ENCODE measurements at places on chromosomes 1 and 21.

- no peak for DNase-seq
Measured at GRCh38 chr21:43273708-43274021, 104.9 kb downstream of the CRYAA start.

DNA sequence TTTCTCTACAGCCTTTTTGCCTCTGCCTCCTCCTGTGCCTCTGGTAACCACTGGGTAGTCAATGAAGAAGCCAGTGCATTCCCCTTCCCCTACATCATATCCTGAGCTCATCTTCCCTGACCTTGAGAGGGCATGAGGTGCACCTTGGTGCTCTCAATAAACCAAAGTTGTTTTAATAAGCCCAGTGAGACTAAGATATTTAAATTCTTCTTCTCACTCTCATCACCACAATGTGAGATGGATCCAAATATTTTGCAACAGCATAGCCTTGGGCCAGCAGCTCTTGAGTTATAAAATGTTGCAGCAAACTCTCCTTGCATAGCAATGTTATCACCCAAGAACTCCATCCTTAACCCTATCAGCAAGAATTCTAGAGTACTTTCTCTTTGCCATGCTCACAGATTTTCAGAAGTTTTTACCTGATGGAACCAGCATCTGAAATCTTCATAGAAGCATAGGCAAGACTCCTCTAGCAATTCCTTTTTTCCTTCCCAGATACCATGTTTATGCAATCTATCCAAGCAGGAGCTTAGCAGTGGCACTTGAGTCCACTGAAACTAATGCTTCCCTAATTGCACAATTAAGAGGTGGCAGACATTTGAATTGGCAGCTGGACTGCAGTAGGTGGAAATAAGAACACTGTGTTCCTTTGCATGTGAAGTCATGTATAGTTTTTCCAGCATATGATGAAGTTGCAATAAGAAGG lies 36.8 kb downstream of the CDC7 start:
- no peak for DNase-seq

GRCh38 chr21:42429856-42430255 lies 26.2 kb downstream of the UBASH3A start:
- DNase-seq = no peak

DNA sequence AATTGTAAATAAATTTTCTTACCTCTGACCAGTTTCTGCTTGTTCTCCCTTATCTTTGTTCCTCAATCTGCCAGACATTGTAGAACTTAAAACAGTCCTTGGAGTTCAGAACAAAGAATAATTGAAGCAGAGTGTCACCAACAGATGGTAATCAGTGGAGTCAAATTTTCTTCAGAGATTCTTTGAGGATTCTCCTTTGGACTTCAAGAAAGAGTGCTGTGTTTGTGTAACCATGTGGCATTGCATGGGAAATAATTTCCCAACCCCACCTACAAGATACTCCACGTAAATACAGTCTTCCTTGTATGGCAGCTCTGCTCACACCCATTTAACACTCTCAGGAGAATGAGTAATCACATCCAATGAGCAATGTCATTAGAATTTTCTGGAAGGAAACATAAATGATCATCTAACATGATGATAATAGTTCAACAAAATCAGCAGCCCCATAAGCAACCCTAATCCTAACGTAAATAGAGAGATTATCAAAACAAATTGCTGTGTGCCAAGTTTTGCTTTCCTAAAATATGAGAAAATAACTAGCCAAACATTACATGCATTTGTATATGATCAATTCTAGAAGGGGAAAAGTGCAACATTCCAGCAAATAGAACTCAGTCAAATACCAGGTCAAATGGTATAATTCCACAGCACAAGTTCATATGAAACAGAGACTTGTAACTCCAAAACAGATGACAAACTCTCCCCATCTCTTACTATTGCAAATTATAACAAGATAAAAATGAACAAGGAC lies 6.9 kb upstream of the DENND1B start:
- no peak for DNase-seq

GRCh38 chr1:208179961-208180409 lies 64.2 kb downstream of the PLXNA2 start:
- DNase-seq = no peak

DNA sequence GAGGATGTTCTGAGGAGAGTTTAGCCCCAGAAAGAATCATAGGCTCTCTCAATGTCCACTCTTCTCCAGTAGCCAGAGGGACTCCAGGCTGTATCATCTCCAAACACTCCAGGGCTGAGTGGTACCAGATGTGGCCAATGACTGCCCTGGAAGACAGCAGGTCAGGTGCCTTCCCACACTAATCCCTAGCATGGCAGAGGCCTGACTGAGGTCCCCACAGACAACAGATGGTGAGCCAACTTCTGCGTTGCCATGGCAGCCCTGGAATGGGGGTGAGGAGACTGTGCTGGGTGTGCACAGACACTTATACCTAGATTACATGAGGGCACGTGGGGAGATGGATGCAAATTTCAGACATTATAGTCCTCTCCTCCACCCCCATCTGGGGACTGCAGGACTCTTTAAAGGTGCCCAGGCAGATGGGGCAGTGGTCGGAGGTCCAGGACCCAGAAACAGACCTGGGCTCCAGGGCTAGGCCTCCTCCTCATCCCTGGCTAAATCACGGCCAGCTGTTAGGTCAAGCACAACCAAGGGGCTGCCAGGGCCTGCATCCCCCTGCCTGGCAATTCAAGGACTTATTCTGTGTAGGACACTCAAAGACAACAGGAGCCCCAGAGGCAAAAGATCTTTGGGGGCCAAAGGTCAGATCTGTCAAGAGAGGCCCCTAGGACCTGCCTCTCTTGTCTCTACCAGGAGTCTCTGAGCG lies 42.9 kb downstream of the CAMK2N1 start:
- no peak for DNase-seq

- DNase-seq = no peak
Measured at GRCh38 chr1:114314098-114314497, 160.4 kb upstream of the SYT6 start.

DNA sequence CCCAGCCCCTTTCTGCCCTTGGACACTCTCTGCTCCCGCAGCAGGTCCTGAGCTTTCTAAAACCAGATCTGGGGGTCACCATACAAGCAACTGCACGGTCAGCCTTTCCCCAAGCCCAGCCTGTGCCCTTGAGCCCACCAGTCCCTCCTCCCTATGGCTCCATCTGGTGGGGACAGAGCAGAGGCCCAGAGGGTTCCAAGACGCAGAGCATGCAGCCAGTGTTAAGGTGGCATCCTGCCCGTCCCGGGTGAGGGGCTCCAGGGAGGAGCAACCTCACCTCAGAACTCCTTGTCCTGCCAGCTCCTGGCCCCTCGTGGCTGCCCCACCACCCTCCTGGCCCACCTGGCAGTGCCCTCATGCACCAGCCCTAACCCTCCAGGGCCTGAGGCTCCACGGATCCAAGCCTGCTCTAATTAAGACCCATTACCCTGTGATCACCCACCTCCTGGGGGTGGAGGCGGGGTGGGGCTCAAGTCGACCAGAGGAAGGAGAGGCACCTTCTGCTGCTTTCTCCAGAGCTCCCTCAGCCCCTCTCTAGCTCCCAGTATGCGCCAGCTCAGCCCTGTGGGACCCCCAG lies 8.5 kb downstream of the CHD5 start:
- DNase-seq = no peak

DNA sequence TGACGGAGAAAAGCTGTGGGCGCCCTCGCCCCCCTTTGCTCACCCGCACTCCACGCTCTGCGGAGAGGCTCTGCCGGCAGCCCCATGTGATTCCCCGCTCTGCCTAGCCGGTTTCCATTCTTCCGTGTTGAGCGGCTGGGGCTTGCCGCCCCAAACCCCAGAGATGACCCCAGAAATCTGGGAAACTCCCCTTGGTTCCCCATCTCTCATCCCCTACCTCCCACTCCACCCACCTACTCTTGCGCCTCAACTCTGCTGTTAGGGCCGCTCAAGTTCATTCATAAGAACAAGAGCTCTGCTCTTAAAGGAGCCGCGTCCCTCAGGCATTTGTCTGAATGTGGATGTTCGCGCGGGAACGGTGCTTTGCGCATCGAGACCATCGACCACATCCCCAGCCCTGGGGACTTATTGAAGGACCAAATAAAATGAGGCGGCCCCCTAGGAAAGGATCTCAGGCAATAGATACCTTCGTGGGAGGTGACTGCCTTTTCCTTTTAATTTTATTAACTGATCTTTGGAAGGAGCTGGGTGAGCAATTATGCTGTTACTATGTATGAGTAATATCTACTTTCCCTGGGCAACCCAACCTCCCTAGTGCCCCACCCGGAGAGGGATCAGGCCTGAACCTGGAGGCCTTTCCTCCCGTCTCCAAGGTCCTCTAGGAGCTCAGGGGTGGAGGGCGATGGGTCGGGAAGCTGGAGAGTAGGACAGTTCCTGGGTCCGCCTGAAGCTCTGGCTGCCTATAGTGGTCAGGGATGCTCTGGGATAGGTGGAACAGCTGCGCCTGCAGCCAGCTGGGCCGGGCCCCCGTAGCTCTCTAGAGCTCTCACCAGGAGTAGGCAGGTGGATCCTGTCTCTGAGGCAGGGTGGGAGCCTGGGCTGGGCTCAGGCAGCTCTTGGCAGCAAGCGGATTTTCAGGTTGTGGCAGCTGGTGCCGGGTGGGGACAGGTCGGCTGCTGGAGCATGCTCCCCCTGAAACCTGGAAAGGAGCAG lies 898 bp downstream of the MFSD2A start:
- DNase-seq = peak; percentile 61

GRCh38 chr1:21383785-21384401 lies 56.0 kb upstream of the NBPF3 start:
- no peak for DNase-seq

GRCh38 chr1:33228935-33229487 lies 27.3 kb upstream of the ZNF362 start:
- no peak for DNase-seq

DNA sequence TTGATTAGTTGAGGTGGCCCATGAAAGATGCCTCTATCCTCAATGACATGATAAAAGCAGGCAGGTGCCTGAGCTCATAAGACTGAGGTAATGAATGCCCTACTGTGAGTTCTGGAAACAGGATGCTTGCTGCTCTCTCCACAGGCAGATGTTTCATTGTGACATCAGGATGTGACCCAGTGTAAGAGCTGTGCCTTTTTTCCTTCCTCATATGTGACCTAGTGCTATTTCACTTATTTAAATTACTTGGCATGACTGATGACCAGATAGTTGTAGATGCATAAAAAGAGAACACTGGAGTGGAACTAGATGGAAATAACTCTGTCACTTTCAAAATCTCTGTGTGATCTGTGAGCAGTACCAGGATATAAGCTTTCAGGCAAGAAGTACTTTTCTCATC lies 31.9 kb downstream of the KIF14 start:
- no peak for DNase-seq

GRCh38 chr1:206100226-206100815 lies 16.9 kb downstream of the AVPR1B start:
- no peak for DNase-seq

- no peak for DNase-seq
Measured at GRCh38 chr1:48084826-48085225, 87.6 kb upstream of the TRABD2B start.

DNA sequence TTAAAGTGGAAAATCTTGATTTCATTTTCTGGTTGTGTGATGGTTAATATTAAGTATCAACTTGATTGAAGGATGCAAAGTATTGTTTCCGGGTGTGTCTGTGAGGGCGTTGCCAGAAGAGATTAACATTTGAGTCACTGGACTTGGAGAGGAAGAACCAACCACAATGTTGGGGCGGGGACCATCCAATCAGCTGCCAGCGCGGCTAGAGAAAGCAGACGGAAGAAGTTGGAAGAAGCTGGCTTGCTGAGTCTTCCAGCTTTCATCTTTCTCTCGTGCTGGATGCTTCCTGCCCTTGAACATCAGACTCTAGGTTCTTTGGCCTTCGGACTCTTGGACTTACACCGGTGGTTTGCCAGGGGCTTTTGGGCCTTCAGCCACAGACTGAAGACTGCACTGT lies 832.6 kb upstream of the TMPRSS15 start:
- no peak for DNase-seq

- no peak for DNase-seq
Measured at GRCh38 chr1:30083800-30084464, 639.5 kb downstream of the MATN1 start.

DNA sequence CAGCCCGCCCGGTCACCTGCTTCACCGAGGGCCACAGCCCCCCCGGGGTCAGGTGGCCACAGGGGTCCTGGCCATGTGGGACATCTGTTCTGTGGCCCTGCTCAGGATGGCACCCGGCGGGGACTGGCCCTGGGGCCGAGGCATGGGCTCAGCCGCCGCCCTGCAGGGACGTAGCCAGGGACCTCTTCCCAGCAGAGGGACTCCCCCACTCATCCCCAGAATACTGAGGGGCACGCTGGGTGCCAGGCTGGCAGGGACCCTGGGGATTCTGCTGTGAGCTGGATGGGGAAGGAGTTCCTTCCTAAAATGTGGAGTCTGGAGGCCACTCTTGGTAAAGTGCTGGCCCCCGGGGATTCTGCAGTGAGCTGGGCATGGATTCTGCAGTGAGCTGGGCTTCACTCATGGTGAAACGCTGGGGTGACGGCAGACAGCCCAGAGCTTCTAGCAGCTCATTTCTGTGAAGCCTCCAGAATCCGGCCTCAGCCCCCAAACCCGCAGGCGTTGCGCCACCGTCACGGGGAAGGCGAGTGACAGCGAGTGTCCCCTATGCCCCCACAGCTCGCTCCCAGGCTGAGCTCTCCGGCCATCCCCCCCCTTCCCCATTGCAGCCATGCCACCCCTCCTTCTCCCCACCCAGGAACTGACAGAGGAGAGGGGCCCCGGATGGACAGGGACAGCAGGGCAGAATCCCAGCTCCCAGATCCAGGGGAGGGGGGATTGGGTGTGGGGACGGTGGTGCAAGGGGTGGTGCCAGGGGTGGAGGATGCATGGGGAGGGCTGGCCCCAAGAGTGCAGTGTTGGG lies 1.4 kb downstream of the ITGB2 start:
- no peak for DNase-seq

DNA sequence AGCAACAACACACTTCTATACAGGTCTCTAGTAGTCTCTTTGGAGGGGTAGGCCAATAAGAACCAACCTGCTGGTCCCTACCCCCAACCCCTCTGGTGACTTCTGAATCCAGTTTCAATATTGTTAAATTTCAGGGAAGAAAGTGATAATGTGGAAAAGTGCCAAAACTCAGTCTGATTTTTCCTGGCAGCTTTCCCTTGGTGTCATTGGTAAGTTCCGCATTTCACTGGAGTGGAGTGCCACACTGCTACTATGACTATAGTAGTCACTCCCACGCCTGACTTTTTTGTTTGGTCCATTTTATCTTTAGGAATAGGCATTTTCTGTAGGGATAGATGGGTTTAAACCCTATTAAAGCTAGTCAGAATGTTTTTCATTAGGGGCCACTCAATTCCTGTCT lies 5.7 kb upstream of the ARID1A start:
- no peak for DNase-seq

DNA sequence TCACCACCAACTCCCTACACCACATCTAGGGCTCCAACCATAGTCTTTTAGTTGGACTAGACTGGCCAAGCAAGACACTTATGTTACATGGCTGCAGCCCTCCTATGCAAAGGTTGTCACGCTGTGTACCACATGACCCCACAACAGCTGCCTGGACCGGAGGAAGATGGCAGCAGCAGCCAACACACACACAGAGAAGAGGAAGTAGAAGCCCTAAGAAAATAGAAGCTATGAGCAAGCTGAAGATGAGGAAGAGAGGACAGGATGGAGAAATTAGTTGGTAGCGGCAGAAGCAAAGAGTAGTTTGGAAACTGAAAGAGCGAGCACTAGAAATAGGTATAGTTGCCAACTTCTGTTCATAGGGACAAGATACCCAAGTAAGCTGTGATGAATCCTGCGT lies 60.8 kb upstream of the RALGPS2 start:
- no peak for DNase-seq

GRCh38 chr1:25780318-25781129 lies 19.5 kb upstream of the SELENON start:
- DNase-seq = no peak

- DNase-seq = no peak
Measured at GRCh38 chr1:118333601-118334210, 148.7 kb upstream of the SPAG17 start.

GRCh38 chr1:66210635-66211244 lies 323.2 kb upstream of the SGIP1 start:
- no peak for DNase-seq
